Endodermal cell (in vitro differentiated cells): ENCODE measurements at places on chromosomes 1 and 21. TPM values are rescaled to one million over a fixed set of nuclear protein-coding genes. Genes with fewer than 3 reads are reported as not detected.

Gene OR4F16
- total RNA-seq: not detected in 2 replicates

- H3K36me3 ChIP-seq: no peaks in the 10 kb centered on the region
- H3K4me1 ChIP-seq: no peaks in the 10 kb centered on the region
- no peak overlapping the region for H3K27ac ChIP-seq
- H3K4me3 ChIP-seq: no peak overlapping the region
These were observed 125.6 kb downstream of the KCNN3 start for GRCh38 chr1:154744352-154745035.

- H3K27me3 ChIP-seq: no peaks in the 10 kb centered on the region
- H3K27ac ChIP-seq: no peak overlapping the region
- H3K36me3 ChIP-seq: peaks cover 18% of the 10 kb centered on the region
- no peak for DNase-seq
- peak overlapping the region; percentile 99 for H3K4me3 ChIP-seq
- H3K4me1 ChIP-seq: peaks cover 4% of the 10 kb centered on the region
These were observed 994 bp upstream of the LAMTOR5 start for GRCh38 chr1:110408488-110408887.

Gene LRRC38
- 0.43 and 0.46 TPM in 2 replicates for total RNA-seq

Gene EFNA3
- 3.1 and 3.6 TPM in 2 replicates for total RNA-seq

- peak; percentile 88 for DNase-seq
- no peaks in the 10 kb centered on the region for H3K4me1 ChIP-seq
- peaks cover 38% of the 10 kb centered on the region for H3K27me3 ChIP-seq
- no peaks in the 10 kb centered on the region for H3K36me3 ChIP-seq
- no peak overlapping the region for H3K4me3 ChIP-seq
These were observed 6.9 kb downstream of the ACKR1 start for GRCh38 chr1:159211331-159212136.

GRCh38 chr1:26890467-26890796 lies 349 bp upstream of the GPN2 start:
- H3K36me3 ChIP-seq: peaks cover 67% of the 10 kb centered on the region
- H3K27ac ChIP-seq: peak overlapping the region; percentile 38
- H3K4me1 ChIP-seq: no peaks in the 10 kb centered on the region
- H3K27me3 ChIP-seq: no peaks in the 10 kb centered on the region

Gene RAD54L
- 20.1 to 61.1 TPM (median 58.3 TPM) in 3 replicates for total RNA-seq

Gene PACC1
- total RNA-seq: 17.2 and 17.3 TPM in 2 replicates

DNA sequence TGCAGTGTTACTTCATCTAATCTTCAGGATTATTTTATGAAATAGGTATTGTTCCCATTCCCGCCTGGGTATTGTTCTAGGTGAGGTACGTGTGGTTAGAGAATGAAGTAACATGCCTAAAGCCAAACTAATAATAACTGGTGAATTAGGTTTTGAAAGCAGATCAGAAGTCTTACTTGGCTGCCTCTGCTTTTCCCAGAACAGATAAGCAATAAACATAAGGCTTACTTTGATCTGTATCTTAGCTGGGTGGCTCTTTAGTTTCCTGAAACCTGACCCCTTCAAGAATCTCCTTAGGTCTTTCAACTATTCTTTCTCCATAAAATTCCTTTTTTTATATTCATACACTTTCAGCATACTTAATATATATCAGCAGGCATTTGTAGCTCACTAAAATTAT lies 65.3 kb downstream of the VAV3 start:
- H3K36me3 ChIP-seq: no peaks in the 10 kb centered on the region
- no peaks in the 10 kb centered on the region for H3K4me1 ChIP-seq
- H3K4me3 ChIP-seq: no peak overlapping the region
- no peaks in the 10 kb centered on the region for H3K27me3 ChIP-seq
